ENCODE measurements at places on chromosomes 13 and 19. TPM values are rescaled to one million over a fixed set of nuclear protein-coding genes. Genes with fewer than 3 reads are reported as not detected.

DNA sequence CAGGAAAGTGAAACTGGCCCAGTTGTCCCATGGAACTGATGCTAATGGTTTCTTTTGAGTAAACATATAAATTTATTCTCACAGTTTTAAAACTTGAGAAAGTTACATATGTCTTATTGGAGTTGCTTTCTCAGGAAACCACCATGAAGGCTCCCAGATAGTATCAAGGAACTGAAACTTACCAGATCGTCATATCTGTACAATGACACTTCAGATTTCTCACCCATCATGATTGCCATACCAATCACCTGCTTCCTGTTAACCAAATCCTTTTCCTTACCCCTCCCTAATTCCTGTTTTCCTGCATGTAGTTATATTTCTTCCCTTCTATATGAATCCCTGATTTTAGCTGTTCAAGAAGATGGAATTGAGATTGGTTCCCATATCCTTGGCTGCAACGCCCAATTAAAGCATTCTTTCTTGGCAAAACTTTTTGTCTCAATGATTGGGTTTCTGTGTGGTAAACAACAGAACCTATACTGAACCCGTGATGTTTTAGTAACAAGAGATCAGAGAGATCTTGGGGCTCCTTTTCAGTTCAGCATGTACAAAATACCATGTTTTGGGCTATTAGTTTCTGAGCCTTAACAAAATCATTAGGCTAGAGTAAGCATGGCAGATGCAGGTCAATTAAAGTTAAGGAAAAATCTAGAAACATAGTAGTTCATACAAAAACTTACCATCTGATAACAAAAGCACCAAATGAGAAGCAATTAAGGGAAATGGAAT is 781.3 kb upstream of the MIR17HG start:
- H3K36me3 ChIP-seq = no peaks in the 10 kb centered on the region
- no peak for DNase-seq
- H3K27me3 ChIP-seq = no peaks in the 10 kb centered on the region
- no peak overlapping the region for H3K4me3 ChIP-seq
- H3K27ac ChIP-seq = no peak overlapping the region

DNA sequence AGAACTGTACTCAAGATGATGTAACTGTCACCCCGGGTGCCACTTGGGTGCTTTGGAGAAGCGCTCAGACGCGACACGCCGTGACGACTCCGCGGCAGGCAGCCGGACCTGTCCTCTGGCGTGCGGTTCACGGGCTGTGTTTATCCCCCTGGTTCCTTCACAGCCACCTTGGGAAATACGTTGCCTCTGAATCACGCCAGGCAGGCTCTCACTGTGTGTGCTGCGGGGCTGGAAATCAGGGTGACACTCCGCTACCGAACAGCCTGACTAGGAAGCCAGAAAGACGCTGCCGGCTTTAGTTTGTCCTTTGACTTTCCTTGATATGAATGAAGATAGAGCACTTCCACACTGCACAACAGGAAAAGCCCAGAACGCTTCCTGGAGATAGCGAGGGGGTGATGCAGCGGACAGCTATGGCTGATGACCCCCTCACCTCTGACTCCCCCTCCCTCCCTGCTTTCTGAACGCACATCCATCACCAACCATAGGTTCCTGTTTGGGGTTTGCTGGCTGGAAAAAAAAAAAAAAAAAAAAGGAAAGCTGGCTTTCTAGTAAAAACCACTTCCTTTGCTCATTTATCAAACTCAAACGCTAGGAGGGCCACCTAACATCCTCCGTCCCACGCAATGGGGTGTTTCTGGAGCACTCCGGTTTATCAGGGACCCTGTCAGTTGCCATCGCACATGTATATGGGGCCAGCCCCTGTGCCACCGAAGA is 3.7 kb upstream of the GP6 start:
- no peaks in the 10 kb centered on the region for H3K36me3 ChIP-seq
- DNase-seq = peak; percentile 74
- no peaks in the 10 kb centered on the region for H3K27me3 ChIP-seq
- peak overlapping the region; percentile 27 for H3K4me3 ChIP-seq

- DNase-seq = no peak
- H3K27ac ChIP-seq = no peak overlapping the region
- no peak overlapping the region for H3K4me3 ChIP-seq
- H3K36me3 ChIP-seq = no peaks in the 10 kb centered on the region
- H3K27me3 ChIP-seq = no peaks in the 10 kb centered on the region
Measured at GRCh38 chr19:29897466-29897865, 44.6 kb upstream of the URI1 start.

- H3K4me1 ChIP-seq = no peaks in the 10 kb centered on the region
- H3K27ac ChIP-seq = no peak overlapping the region
- DNase-seq = no peak
- H3K4me3 ChIP-seq = no peak overlapping the region
Measured at GRCh38 chr13:103410002-103410401, 343.8 kb upstream of the SLC10A2 start.

DNA sequence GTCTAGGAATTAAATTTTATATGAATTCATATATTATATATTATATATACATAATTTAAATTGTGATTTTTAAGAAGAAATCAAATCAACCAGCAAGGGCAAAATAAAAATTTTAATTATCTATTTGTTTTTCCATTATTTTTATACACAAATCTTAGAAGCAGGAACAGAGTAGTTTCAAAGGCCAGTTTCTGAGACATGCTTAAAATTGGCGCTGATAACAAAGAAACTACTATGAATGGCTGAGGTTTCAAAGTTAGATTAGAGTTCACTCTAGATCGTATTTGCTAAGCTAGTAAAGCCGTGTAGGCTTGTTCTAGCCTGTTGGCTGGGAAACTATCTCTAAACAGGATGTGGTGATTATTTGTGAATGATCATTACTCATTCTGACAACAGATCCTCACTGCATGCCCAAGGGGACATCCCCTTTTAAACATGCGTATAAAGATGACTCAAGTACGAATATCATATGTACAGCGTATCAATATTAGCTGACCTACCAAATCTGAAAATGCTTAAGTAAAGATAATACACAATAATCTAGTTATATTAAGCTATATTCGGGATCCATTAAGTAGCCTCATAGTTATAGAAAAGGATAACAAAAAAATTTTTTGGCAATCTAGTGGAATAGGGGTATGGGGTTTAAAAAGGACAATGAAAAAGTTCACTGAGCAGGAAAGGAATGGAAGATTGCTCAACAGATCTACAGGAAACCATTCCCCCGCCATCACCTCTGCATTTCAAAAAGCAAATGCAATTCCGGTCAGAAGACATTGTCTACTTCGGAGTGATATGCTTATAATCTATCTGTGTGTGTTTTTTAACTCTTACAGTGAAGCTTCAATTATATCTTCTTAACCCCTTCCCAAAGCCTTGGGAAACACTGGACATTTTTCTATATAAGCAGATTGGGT is 150.1 kb downstream of the SHISA2 start:
- DNase-seq = peak; percentile 55
- H3K4me3 ChIP-seq = no peak overlapping the region

- H3K4me1 ChIP-seq = no peaks in the 10 kb centered on the region
- no peaks in the 10 kb centered on the region for H3K27me3 ChIP-seq
- no peak overlapping the region for H3K27ac ChIP-seq
- H3K36me3 ChIP-seq = no peaks in the 10 kb centered on the region
- no peak overlapping the region for H3K4me3 ChIP-seq
Measured at GRCh38 chr13:33994826-33995502, 177.0 kb downstream of the RFC3 start.

GRCh38 chr13:59413126-59413525 is 750.6 kb downstream of the DIAPH3 start:
- no peak overlapping the region for H3K27ac ChIP-seq
- H3K4me3 ChIP-seq = no peak overlapping the region
- H3K36me3 ChIP-seq = no peaks in the 10 kb centered on the region
- no peaks in the 10 kb centered on the region for H3K4me1 ChIP-seq

- H3K27me3 ChIP-seq = no peaks in the 10 kb centered on the region
- no peak overlapping the region for H3K27ac ChIP-seq
- H3K4me3 ChIP-seq = no peak overlapping the region
- no peaks in the 10 kb centered on the region for H3K4me1 ChIP-seq
- no peak for DNase-seq
Measured at GRCh38 chr13:61138857-61139256, 276.8 kb downstream of the PCDH20 start.

DNA sequence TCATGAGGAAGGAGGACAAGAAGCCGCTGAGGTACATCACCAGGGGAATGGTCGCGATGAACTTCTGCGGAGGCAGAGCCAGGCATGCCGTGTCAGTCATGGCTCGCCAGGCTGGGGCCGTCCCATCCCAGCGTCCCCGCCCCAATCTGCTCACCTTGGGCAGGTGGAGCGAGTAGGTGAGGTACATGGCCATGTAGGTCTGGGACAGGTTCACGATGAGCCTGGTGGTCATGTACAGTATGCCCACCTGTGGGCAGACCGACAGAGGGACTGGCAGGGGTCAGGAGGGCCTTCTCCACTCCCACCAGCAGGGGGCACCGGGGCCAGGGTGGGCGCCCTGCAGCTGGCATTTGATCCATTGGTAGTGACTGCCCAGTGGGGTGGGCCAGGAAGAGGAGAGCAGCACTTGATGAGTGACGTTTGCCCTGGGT is 8.3 kb downstream of the TEKTIP1 start:
- peaks cover 10% of the 10 kb centered on the region for H3K36me3 ChIP-seq
- H3K4me1 ChIP-seq = no peaks in the 10 kb centered on the region
- H3K4me3 ChIP-seq = no peak overlapping the region
- no peaks in the 10 kb centered on the region for H3K27me3 ChIP-seq

DNA sequence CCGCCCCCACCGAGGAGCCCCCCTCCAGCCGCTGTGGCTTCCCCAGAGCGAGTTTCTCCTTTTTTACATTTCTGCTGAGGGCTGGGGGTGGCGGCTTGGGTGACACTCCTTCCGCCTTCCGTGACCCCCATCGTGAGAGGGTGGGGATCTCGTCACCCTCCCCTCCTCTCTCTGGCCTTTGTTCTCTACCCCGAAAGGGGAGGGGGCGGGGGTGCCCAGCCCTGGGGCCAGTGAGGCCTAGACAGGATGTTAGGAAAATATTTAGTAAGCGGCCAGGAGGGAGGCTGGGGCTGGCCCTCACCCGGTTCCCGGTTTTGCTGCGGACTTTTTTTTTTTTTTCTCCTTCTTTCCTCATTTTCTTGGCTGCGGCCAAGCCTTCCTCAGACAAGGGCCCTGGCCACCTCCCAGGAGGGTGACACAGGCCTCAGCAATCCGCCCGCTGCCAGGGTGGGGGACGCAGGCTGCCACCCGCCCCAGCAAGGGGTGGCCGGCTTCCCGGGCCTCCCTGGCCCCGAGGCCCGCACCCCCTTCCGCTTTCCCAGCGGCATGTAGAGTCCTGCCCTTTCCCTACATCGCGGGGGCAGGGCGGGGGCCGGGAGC is 3.9 kb downstream of the MIDN start:
- H3K4me3 ChIP-seq = peak overlapping the region; percentile 85
- peaks cover 36% of the 10 kb centered on the region for H3K36me3 ChIP-seq
- DNase-seq = peak; percentile 89
- H3K4me1 ChIP-seq = peaks cover 27% of the 10 kb centered on the region
- H3K27me3 ChIP-seq = no peaks in the 10 kb centered on the region

DNA sequence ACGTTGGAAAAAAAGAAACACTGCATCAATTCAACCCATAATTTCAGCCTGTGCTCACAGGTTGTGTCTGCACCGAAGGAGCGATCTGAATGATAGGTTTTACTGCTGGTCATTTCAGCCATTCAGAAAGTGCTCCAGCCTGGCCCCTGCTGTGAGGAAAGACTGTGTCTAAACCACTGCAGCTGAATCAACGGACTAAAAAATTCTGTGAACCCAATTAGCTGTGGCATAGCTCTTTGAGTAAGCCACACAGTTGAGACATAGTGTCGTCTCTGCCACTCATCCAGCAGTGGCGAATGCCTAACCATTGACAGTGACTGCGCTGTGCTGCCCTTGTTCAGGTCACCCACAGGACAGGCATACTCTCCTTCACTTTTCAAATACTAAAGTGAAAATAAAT is 179.8 kb downstream of the COG6 start:
- DNase-seq = no peak
- no peaks in the 10 kb centered on the region for H3K27me3 ChIP-seq
- H3K4me1 ChIP-seq = no peaks in the 10 kb centered on the region
- H3K27ac ChIP-seq = no peak overlapping the region

GRCh38 chr13:77036279-77036678 is 9.3 kb upstream of the FBXL3 start:
- H3K27ac ChIP-seq = no peak overlapping the region
- no peaks in the 10 kb centered on the region for H3K4me1 ChIP-seq

Gene DOCK9
- 334 TPM for total RNA-seq

Gene PGLYRP1
- not detected for total RNA-seq

Gene LILRB2
- not detected for total RNA-seq

Gene FGF22
- not detected for total RNA-seq

Gene NTF4
- total RNA-seq = not detected

Gene ZNF208
- total RNA-seq = not detected

All from endothelial cell of umbilical vein (primary cell).